ENCODE measurements at places on chromosomes 4 and X. TPM values are rescaled to one million over a fixed set of nuclear protein-coding genes. Genes with fewer than 3 reads are reported as not detected.

TCEAL6 gene
- total RNA-seq: not detected

JADE3 gene
- total RNA-seq: 24.4 TPM

PROM1 gene
- total RNA-seq: 61.6 TPM

SHOX gene
- not detected for total RNA-seq

ZNF141 gene
- total RNA-seq: 13.8 TPM

UGDH gene
- total RNA-seq: 317 TPM

SLC7A11 gene
- total RNA-seq: 2.9 TPM

TMEM47 gene
- 209 TPM for total RNA-seq

SSX2B gene
- not detected for total RNA-seq

DGAT2L6 gene
- total RNA-seq: not detected

MAGEA1 gene
- not detected for total RNA-seq

DCAF4L1 gene
- total RNA-seq: not detected

MID1 gene
- 10.2 TPM for total RNA-seq
